ENCODE measurements at places on chromosomes 13 and 19.

GRCh38 chr19:16351133-16351809 is 26.6 kb downstream of the KLF2 start:
- peak; percentile 85 for DNase-seq

- peak; percentile 28 for DNase-seq
Observed at GRCh38 chr13:111460548-111461444, 140.4 kb downstream of the TEX29 start.

- DNase-seq = peak; percentile 41
Observed at GRCh38 chr13:113916330-113916815, 52.5 kb upstream of the GAS6 start.

DNA sequence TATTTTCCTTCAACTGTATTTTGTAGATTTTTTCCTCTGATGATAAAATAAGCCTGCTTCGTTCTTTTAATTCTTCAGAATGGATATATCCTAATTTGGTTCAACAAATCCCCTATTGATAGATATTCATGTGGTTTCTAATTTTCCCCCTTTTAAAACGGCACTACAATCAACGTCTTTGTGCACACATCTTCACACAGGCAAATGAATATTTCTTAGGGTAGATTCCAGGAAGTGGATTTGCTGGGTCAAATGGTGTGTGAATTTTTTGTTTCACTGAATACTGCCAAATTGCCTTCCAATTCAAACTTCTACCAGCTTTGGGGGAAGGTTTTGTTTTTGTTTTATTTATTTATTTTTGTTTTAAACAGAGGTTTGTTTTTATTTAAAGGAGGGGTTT is 287.2 kb downstream of the FOXO1 start:
- no peak for DNase-seq

DNA sequence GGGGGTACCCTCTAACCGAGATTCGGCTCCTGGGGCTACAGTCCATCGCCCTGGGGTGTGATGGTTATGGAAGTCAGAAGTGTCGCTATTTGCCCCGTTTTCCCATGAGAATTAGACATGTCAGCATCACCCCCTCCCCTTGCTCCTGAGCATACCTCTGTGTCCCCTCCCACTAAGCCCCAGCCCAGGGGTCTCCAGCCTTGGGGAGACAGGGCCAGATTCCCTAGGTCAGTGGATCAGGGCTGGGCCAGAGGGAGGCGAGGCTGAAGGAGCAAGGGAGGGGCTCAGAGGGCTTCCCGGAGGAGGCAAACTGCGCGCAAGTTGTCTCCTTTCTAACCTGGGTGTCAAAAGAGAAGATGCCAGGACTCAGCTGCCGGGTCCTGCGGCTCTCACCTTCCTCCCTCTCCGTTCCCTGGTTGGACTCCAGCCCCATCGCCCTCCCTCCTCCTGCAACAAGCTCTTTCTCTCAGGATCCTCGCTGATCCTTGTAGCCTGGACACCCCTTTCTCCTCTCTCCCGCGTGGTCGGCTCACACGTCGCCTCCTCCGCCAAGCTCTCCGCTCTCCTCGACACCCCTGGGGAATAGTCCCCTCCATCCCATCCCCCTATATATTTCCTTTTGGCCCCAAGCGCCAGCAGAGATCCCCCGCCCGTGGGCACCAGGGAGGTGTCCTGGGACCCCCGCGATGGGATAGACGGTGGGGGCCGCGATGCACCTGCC is 459 bp upstream of the TMEM59L start:
- peak; percentile 23 for DNase-seq

All from ELR (cell line).